Cardiac septum (tissue), 1 donor: ENCODE measurements at places on chromosomes 12 and 14.

DNA sequence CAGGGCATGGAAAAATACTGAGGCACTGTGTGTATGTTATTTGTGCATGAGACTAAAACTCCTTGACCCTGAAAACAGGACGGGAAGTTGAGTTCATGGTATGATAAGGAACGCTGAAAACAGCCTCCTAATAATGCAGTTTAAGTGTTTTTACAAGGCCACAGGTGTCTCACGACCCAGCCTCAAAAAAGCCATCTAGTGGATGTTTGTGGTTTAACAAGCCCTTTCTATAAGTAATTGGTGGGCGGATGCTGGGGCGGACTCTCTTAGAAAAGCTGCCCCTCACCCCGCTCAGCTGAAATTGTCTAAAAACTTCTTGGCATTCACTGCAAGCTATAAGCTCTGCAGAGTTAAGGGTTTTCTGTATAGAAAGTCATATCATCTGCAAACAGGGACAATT, 184.5 kb downstream of the NUBPL start:
- DNase-seq, result no peak

DNA sequence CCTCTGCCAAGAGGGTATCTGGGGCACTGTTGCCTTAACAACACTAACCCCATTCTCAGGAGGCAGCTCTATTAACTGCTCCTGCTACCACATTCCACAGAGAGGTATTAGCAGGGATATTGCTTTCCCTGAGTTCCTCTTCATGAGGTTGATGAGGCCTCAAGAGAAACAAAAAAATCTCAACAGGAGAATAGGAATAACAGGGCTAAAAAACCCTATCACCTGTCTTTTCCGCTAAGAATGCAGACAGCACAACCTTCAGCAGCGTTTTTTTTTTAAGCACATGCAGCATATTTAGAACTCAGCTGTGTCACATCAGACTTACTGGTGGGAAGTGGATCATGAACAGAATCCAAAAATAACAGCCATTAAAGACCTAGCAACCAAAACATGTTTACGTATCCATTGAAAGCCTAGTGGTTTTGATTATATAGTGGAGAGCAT, 29.2 kb downstream of the ATF7 start:
- no peak for DNase-seq

DNA sequence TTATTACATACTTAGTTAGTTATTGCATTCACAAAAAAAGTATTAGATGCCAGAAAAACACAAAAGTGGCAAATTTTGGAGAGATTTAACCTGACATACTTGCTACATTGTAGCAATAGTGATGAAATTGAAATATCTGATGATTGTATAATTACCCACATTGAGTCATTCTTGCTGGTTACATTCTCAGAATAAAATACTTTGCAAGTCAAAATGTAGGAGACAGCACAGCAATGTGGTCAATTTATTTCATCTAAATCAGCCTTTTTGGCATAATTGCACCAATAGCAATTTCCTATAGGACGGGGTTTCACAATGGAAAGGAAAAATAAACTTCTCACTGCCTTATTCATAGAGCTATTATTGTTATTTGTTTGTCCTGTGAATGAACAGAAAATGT, 125.0 kb upstream of the ETV6 start:
- DNase-seq, result no peak

DNA sequence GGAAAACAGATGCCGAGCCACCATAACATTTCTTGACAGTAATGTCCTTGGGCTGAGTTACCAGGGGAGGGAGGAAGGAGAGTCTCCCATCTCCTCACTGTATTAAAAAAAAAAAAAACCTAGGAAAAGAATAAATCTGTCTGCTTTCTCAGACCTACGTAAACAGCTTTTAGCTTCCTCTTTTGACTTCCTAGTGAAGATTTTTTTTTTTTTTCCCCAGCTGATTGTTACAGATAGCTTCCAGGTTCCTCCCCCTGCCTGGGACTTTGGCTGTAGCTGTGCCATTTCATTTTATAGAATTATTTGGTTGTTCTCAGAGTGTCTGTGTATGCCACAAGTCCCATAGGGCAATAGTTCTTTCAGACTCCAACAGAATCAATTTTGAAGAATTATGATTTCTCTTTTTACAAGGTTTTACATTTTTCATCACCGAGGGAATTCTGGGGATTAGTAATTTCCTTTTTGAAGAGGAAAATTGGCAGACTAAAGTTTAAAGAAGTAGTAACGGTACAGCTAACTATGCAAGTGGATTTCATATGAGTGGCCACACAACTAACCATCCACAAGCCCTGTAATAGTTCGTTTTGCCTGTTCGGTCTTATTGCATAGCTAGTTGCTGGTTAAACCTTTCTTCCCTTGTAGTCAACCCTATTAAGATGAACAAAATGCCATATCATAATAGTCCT, 23.1 kb upstream of the GNS start:
- no peak for DNase-seq

DNA sequence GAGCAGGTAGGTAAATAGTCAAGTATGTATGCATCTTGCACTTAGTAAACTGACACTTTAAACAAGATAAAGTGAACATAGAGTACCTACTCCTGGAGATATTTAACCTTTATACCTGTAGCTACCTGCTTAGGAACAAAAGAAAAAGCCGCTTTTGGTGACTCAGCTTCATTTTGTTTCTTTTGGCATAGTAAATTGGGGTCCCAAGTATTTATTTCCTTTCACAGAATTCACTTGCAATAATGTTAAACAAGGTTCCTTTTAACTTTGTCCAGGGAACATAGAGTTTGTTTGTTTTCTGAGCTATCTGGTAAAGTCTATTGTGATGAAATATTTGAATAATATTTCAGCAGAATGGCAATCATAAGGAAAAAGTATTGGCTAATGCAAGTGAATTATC, 20.0 kb downstream of the SLCO1B3 start:
- DNase-seq, result no peak

DNA sequence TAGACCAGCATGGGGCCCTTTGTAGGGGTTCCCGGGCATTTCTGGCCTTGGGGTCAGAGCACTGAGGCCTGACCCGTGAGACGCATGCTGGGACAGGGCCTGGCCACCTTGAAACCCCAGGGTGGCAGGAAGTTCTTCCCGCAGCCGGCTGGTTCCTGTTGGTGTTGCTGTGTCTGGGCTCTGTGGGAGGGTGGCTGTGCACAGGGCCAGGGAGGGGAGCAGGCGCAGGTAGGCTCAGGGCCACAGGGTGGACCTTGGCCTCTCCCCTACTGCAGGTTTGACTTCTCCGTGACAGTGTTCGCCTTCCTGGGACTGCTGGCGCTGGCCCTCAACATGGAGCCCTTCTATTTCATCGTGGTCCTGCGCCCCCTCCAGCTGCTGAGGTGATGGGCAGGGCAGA, 48.2 kb downstream of the SLC8B1 start:
- DNase-seq, result no peak

GRCh38 chr14:51550636-51551035, 101.1 kb upstream of the FRMD6 start:
- DNase-seq, result no peak

DNA sequence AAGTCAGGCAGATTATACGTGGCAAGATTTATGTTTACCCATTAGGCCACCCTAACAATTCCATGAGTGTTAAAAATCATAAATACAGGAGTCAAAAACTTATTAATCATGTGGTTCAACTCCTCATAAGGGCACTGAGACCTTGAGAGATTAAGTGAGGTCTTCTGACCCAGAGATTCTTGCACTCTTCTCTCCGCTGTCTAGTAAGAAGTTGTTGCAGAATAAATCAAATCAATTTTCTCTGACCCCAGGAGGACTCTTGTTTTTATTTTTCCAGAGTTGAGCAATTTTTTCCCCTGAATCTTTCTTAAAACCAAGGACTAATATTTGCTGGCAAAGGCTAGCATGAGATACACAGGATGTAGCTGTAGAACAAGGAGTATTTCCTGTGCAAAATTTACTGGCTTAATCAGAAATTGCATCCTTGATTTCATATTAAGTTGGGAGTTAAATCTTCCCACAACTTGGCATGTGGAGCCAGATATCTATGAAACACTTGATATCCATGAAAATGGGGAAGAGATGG, 90.9 kb upstream of the PTHLH start:
- DNase-seq, result no peak

DNA sequence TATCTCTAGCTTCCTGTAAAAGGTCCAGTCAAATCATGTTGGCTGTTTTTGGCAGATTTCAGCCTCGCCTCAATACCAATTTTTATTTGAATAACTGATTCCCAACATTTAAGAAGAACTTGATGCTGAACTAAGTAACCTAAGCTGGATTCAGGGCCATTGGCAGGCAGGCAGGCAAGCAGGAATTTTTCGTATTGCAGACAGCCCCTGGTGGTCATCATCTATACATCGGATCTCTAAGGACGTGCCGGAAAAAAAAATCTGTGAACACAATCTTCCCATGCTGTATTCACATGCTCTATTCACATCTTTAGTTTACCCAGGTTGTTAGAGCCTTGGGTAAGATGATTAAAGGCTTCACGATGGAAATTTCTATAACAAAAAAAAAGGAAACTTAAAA, 7.0 kb downstream of the VCPKMT start:
- no peak for DNase-seq

DNA sequence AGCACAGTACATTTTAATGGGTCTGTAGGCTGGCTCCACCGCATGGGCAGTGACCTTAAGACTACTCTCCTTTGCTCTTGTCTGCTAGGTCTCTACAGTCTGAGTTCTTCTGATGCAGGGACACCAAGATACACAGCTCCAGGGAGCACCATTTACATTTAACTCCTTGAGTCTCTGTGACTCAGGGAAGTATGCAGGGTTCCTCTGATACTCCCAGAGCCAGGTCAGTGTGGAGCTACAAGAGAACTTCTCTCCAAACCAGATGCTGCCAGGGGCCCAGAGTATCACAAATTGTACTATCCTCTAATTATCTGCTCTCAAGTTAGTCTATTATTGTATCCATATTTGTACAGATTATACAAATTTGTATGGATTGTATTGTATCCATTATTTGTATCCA, 15.2 kb downstream of the ZFP36L1 start:
- DNase-seq, result no peak

DNA sequence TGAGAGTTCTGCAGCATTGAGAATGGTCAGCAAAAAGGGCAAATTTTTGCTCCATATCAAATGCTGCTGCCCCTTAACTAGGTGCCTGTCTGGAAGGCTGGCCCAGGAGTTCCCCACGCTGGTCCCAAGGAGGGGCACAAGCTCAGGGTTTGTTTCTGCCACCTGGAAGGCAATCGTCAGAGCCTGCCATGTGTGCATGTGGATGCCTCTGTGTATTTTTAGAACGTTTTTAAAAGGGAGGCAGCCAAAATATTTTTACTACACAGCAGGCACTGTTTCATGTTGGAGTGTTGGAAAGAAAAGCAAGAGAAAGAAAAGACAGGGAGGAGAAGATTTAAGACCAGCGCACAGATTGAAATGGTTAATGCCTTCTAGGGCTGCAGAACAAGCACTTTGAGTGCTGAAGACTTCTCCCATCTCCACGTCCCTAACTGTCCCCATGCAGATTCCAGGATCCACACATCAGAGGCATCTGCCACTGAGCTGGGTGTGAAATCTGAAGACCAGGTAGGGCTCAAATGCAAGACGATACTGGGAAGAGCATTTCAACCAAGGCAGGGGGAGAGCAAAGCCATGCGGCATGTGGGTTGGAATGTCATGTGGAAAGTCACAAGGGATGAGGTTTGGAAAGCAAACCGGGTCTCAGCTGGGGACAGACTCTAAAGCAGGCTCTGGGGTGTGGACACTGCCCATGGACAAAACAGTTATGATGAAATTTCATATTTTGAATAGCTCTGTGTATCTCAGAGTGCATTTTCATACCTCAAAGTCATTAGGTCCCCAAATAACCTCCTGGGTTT, 557.2 kb downstream of the BCL11B start:
- DNase-seq, result no peak

DNA sequence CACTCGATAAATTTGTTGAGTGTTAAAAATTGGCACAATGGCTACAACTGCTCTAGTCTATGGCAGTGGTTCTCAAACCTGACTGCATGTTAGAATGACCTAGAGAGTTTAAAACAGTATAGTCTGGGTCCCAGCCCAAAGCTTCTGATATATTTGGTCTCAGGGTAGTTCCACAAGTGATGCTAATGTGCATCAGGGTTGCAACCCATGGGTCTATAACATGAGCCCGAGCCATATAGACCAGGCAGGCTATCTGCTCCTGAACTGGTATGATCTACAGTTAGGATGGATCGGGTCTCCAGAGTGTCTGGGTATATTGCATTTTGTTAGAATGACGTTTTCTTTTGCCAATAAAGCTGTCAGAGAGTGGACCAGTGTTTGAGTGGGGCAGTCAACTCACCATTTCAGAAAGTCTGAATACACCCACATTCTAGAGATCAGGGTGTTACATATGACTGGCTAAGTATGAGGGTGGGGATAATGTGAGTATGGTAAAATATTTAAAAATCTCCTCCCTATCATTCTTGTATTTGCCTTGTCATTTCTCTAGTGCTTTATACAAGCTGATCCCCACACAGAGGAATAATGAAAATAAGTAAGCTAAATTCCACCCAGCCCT, 80.9 kb downstream of the FRMD6 start:
- DNase-seq, result no peak

DNA sequence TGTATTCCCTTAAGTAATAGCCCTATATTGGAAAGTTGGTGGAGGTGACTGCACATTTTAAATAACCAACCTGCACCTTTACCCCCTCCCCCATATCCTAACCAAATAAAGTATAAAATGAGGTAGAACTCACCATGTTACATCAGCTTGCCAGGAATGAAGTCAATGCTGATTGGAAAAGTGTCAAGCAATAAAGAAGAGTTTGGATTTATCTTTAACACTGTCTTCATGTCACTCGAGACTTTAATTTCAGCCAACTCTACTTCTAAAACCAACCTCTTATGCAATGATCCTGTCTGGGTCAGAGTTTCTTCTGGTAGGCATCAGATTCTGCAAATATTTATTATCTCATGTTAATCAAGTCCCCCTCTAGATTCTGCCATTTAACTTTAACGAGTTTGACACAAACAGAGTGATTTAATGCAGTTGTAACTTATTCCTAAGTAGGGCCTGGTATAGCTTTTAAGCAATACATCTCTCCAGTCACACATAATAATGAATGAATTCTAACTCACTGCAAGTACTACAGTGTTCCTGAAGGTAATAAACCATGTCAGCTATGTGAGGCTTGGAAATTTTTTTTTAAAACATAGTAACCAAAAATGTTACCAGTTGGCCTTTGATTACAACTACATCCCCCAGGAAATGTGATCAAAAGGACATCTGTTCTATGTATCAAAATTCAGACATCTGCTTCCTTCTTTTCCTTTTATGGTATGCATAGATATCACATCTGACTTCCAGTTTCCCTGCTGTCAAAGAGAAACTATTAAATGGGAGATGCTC, 98.7 kb downstream of the ERGIC2 start:
- DNase-seq, result no peak

DNA sequence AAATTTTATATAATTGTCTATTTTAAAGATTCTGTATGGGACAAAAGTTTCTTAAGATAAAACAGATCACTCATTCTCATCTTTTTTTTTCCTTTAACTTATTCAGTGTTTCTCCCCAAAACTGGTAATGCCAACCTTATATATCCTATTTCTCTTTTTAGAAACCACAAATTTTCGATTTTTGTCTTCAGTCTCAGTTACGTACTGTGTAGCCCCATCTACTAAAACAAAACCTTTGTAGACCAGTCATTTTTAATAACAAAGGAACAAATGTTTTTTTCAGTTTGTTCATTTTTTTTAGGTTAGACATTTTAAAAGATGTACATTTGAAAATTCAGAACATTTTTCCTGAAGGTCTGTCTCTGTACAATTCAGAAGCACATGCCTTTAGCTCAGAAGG, 18.2 kb downstream of the PNMA1 start:
- no peak for DNase-seq
